ENCODE measurements at places on chromosomes 3 and 15. TPM values are rescaled to one million over a fixed set of nuclear protein-coding genes. Genes with fewer than 3 reads are reported as not detected.

GRCh38 chr15:83283813-83284558 lies 478 bp downstream of the BNC1 start:
- no peaks in the 10 kb centered on the region for H3K4me1 ChIP-seq
- H3K4me3 ChIP-seq: peak overlapping the region; percentile 17
- no peak overlapping the region for H3K27ac ChIP-seq
- no peak for DNase-seq
- no peaks in the 10 kb centered on the region for H3K27me3 ChIP-seq

XCR1 gene
- total RNA-seq: 0.26 TPM

GRCh38 chr3:50542177-50543034 lies 25.1 kb downstream of the C3orf18 start:
- no peak overlapping the region for H3K27ac ChIP-seq
- no peaks in the 10 kb centered on the region for H3K4me1 ChIP-seq
- no peaks in the 10 kb centered on the region for H3K27me3 ChIP-seq
- DNase-seq: peak; percentile 66

DNA sequence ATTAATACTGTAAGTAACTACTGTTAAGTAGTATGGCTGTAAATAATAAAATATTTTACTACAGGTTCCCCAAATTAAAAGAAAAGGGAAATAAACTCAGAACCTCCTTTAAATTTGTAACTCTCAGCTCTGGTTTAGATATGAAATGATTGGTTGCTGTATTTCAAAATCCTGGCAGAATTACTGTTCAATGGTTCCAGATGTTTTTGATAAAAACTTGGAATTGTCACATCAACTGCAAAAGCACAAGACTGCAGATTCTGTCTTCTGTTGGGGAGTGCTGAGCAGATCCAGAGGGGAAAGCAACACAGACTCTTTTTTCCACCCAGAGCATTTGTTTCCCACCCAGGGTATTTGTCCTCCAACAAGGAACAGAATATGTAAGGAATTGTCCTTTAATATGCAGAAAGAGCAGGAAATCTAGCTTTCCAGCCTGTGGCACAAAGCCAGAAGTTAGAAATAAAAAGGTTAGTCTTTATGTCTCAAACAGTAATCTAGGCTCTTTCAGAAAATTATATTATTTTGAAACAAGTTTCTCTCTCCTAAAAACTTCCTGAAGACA lies 178.1 kb downstream of the KLHL25 start:
- H3K36me3 ChIP-seq: no peaks in the 10 kb centered on the region
- no peak overlapping the region for H3K4me3 ChIP-seq
- no peaks in the 10 kb centered on the region for H3K27me3 ChIP-seq
- no peak for DNase-seq

SEMA7A gene
- total RNA-seq: 4.1 TPM

DNA sequence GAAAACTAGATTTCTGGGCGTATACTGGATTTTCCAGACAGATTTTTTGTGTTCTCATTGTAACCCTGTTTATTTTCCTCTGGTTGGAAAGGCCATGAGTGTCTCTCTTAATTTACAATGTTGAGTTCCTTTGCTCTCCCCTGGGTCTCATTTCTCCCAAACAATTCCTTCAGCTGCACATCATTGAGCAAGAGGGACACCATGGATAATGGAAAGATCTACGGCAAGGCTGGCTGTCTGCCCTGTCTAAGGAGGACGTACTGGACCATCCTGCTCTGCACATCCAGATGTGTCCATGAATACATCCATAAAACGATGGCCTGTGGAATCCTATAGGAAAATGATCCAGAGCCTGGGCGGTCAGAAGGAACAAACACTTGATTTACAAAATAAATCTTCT lies 258.1 kb upstream of the MCTP2 start:
- no peaks in the 10 kb centered on the region for H3K36me3 ChIP-seq
- H3K4me1 ChIP-seq: no peaks in the 10 kb centered on the region
- no peak for DNase-seq
- no peaks in the 10 kb centered on the region for H3K27me3 ChIP-seq

DNA sequence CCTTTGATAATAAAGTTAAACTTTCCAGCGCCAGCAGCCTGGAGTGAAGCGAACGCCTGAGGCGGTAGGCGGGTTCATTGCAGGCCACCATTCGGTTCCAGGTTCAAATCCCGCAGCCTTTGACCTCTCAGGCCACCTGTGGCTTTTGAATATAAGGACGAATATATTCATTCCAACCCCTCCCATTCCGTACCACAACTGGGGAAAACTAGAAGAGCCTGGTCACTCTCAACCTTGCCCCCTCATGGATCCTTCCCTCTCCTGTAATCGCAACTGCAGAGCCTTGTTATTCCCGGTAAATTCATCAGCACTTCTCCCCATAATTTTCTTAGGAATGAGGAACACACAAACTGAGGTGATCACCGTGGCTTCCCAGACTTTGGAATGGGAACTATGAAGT lies 35.2 kb downstream of the ZIC4 start:
- H3K4me1 ChIP-seq: no peaks in the 10 kb centered on the region
- H3K27ac ChIP-seq: no peak overlapping the region
- H3K27me3 ChIP-seq: no peaks in the 10 kb centered on the region
- no peak overlapping the region for H3K4me3 ChIP-seq
- H3K36me3 ChIP-seq: no peaks in the 10 kb centered on the region

ISLR2 gene
- 1.2 TPM for total RNA-seq

GRCh38 chr15:77624868-77625267 lies 7.8 kb downstream of the LINGO1 start:
- H3K36me3 ChIP-seq: no peaks in the 10 kb centered on the region
- no peak for DNase-seq
- H3K4me3 ChIP-seq: no peak overlapping the region
- H3K4me1 ChIP-seq: no peaks in the 10 kb centered on the region
- H3K27me3 ChIP-seq: no peaks in the 10 kb centered on the region

- no peaks in the 10 kb centered on the region for H3K4me1 ChIP-seq
- H3K36me3 ChIP-seq: no peaks in the 10 kb centered on the region
- H3K27ac ChIP-seq: no peak overlapping the region
- H3K4me3 ChIP-seq: no peak overlapping the region
- H3K27me3 ChIP-seq: no peaks in the 10 kb centered on the region
- no peak for DNase-seq
These were observed 6.8 kb upstream of the CCR3 start for GRCh38 chr3:46235425-46235824.

DNAH1 gene
- total RNA-seq: 10.3 TPM

DNA sequence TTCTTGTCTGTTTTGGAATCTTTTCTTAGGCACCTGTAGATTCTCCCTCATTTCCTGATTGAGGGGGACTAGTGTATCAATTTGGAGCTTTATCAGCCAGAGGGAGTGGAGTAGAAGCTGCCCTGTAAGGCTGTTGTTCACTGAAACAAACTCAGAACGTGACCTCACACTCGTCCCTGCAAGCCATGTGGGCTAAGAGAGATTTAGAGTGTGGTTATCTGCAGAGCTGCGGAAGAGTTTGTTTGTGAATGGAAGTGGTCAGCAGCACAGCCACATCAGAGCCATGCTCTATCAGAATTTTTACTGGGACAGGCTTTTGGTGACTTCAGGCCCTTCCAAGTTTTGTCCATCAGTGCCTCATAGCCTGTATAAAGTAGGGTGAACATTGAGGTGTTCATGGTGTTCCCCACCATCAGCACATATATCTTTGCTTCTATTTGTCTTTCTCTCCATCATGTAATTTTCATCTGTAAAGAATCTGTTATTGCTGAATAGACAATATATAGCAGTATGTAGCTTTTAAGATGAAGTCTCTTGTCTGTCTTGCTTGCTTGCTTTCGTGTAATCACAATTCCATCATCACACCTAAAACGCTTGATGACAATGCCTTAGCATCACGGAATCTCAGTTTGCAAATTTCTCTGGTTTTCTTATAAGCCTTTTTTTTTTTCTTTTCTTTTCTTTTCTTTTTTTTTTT lies 37.0 kb downstream of the LARS2 start:
- H3K27me3 ChIP-seq: no peaks in the 10 kb centered on the region
- H3K36me3 ChIP-seq: no peaks in the 10 kb centered on the region
- H3K4me3 ChIP-seq: no peak overlapping the region
- no peak for DNase-seq

- H3K27ac ChIP-seq: no peak overlapping the region
- no peaks in the 10 kb centered on the region for H3K36me3 ChIP-seq
- no peaks in the 10 kb centered on the region for H3K4me1 ChIP-seq
- DNase-seq: no peak
- no peak overlapping the region for H3K4me3 ChIP-seq
These were observed 63.3 kb upstream of the TP63 start for GRCh38 chr3:189567766-189568420.

- H3K36me3 ChIP-seq: no peaks in the 10 kb centered on the region
- H3K27ac ChIP-seq: no peak overlapping the region
- DNase-seq: no peak
These were observed 14.9 kb downstream of the NME9 start for GRCh38 chr3:138314751-138315150.

SGO1 gene
- not detected for total RNA-seq

DNA sequence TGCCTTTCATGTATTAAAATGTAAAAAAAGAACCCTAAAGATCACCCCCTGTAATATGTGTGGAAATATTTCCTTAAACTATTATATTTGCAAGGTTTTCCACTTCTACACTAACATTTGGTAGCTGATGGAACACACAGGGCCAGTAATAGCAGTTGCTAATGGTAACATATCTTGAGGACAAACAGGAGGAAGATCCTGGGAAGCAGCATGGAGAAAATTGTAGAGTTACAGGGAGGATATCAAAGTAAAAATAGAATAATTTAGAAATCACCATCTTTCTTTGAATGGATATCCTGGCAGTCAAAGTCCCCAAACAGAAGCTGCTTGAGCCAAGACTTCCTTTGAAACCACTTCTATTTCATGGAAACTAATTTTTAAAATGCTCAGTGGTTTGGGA lies 29.5 kb upstream of the OSTN start:
- H3K27ac ChIP-seq: no peak overlapping the region
- H3K36me3 ChIP-seq: no peaks in the 10 kb centered on the region
- H3K4me1 ChIP-seq: no peaks in the 10 kb centered on the region
- H3K4me3 ChIP-seq: no peak overlapping the region
- H3K27me3 ChIP-seq: no peaks in the 10 kb centered on the region

GRCh38 chr3:51384055-51384725 lies 901 bp upstream of the MANF start:
- peak overlapping the region; percentile 72 for H3K4me3 ChIP-seq
- no peak for DNase-seq
- no peaks in the 10 kb centered on the region for H3K27me3 ChIP-seq
- H3K36me3 ChIP-seq: no peaks in the 10 kb centered on the region
- H3K27ac ChIP-seq: peak overlapping the region; percentile 57
- peaks cover 2% of the 10 kb centered on the region for H3K4me1 ChIP-seq

GRCh38 chr3:173354124-173354523 lies 43.4 kb upstream of the NLGN1 start:
- H3K4me1 ChIP-seq: no peaks in the 10 kb centered on the region
- no peaks in the 10 kb centered on the region for H3K27me3 ChIP-seq
- DNase-seq: no peak

SLC41A3 gene
- 71.4 TPM for total RNA-seq

- no peak for DNase-seq
- peaks cover 3% of the 10 kb centered on the region for H3K4me1 ChIP-seq
- no peak overlapping the region for H3K4me3 ChIP-seq
- H3K27ac ChIP-seq: peak overlapping the region; percentile 96
- no peaks in the 10 kb centered on the region for H3K36me3 ChIP-seq
These were observed 28.6 kb downstream of the EHD4 start for GRCh38 chr15:41943543-41944312.

SEMA6D gene
- total RNA-seq: 9.0 TPM

CACNA2D3 gene
- 2.4 TPM for total RNA-seq

- H3K4me1 ChIP-seq: no peaks in the 10 kb centered on the region
- no peak overlapping the region for H3K4me3 ChIP-seq
- no peaks in the 10 kb centered on the region for H3K27me3 ChIP-seq
- H3K36me3 ChIP-seq: no peaks in the 10 kb centered on the region
These were observed 70.9 kb upstream of the KCNH8 start for GRCh38 chr3:19077388-19077787.

BRK1 gene
- total RNA-seq: 103 TPM
